ENCODE measurements at places on chromosomes 7 and 10. TPM values are rescaled to one million over a fixed set of nuclear protein-coding genes. Genes with fewer than 3 reads are reported as not detected.

GRCh38 chr10:15695852-15696251 lies 23.9 kb downstream of the ITGA8 start:
- DNase-seq, result no peak
- no peaks in the 10 kb centered on the region for H3K36me3 ChIP-seq
- no peaks in the 10 kb centered on the region for H3K4me1 ChIP-seq
- no peaks in the 10 kb centered on the region for H3K27me3 ChIP-seq
- no peak overlapping the region for H3K27ac ChIP-seq
- H3K4me3 ChIP-seq, result no peak overlapping the region

DNA sequence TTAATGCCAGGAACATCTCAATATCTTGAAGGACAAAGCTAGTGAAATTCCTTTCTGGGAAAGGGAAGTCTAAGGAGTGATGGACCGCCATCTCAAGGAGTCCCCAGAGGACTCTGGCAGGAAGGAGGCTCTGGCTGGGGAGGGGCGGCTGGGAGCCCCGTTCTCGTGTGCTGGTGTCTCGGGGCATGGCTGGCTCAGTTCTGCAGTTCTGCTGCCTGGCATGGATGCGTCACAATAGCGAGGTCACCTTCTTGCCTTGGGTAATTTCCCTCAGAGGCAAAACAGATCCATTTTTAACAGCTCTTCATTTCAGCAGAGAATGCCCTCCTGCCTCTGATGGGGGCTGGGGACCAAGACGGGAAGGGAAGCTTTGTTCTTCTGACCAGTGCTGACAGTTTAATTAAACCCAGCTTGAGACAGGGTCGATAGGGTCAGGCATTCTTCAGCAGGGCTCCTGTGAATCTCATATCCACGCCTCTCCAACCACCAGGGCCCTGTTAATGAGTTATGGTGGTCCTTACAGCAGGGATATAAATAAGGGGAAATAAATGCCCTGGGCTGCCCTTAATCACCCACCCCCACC lies 35.7 kb downstream of the SLIT1 start:
- no peaks in the 10 kb centered on the region for H3K27me3 ChIP-seq
- DNase-seq, result no peak
- no peak overlapping the region for H3K27ac ChIP-seq
- H3K4me3 ChIP-seq, result no peak overlapping the region

DNA sequence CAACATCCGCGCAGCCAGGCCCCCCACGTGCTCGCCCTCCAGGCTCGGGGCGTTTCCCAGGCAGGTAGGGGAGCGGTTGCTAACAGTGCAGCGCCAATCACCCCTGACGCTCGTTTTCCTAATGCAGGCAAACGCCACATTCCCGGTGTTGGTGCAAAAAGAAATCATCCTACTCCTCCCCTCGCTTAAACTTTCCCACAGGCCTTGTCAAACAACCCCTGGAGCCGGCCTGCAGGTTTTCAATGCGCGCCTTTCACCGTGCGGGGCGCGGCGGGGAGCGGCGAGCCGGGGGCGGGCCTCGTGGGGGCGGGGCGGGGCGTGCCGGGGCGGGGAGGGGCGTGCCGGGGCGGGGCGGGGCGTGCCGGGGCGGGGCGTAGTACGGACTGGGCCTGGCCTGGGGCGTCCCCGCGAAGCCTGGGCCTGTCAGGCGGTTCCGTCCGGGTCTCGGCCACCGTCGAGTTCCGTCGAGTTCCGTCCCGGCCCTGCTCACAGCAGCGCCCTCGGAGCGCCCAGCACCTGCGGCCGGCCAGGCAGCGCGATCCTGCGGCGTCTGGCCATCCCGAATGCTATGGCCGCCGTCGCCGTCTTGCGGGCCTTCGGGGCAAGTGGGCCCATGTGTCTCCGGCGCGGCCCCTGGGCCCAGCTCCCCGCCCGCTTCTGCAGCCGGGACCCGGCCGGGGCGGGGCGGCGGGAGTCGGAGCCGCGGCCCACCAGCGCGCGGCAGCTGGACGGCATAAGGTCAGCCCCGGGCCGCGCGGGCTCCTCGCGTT lies at the start of gene ECHDC3:
ECHDC3 (plus strand) TSS at position 374 of the 770 bp plus-strand sequence; CDS start at position 569, 195 bp downstream.
- no peaks in the 10 kb centered on the region for H3K36me3 ChIP-seq
- H3K4me1 ChIP-seq, result no peaks in the 10 kb centered on the region
- peak within 1 kb of the TSS; percentile 71 for H3K4me3 ChIP-seq
- peak; percentile 68 for DNase-seq
- H3K27me3 ChIP-seq, result no peaks in the 10 kb centered on the region

GRCh38 chr10:6722616-6723004 lies 142.5 kb upstream of the PRKCQ start:
- H3K4me3 ChIP-seq, result no peak overlapping the region
- H3K4me1 ChIP-seq, result peaks cover 16% of the 10 kb centered on the region
- H3K27me3 ChIP-seq, result no peaks in the 10 kb centered on the region
- H3K36me3 ChIP-seq, result peaks cover 9% of the 10 kb centered on the region

- H3K27me3 ChIP-seq, result no peaks in the 10 kb centered on the region
- H3K27ac ChIP-seq, result no peak overlapping the region
- no peak overlapping the region for H3K4me3 ChIP-seq
- H3K36me3 ChIP-seq, result peaks cover 14% of the 10 kb centered on the region
These were observed 34.3 kb upstream of the TMEM26 start for GRCh38 chr10:61487506-61487905.

GRCh38 chr10:100970914-100971811 lies 1.9 kb downstream of the SEMA4G start:
- no peak overlapping the region for H3K27ac ChIP-seq
- no peaks in the 10 kb centered on the region for H3K36me3 ChIP-seq
- H3K4me1 ChIP-seq, result no peaks in the 10 kb centered on the region
- no peak overlapping the region for H3K4me3 ChIP-seq
- DNase-seq, result no peak

Gene THSD7A
- total RNA-seq, result 0.88 TPM

Gene SDK1
- total RNA-seq, result 8.4 TPM

Gene CFTR
- total RNA-seq, result 1.1 TPM

Gene H2BK1
- total RNA-seq, result 0.97 TPM

All from H9 (cell line).